Activated T-cell treated with anti-CD3 and anti-CD28 coated beads for 24 hours (primary cell): ENCODE measurements at places on chromosomes 3 and 15.

DNA sequence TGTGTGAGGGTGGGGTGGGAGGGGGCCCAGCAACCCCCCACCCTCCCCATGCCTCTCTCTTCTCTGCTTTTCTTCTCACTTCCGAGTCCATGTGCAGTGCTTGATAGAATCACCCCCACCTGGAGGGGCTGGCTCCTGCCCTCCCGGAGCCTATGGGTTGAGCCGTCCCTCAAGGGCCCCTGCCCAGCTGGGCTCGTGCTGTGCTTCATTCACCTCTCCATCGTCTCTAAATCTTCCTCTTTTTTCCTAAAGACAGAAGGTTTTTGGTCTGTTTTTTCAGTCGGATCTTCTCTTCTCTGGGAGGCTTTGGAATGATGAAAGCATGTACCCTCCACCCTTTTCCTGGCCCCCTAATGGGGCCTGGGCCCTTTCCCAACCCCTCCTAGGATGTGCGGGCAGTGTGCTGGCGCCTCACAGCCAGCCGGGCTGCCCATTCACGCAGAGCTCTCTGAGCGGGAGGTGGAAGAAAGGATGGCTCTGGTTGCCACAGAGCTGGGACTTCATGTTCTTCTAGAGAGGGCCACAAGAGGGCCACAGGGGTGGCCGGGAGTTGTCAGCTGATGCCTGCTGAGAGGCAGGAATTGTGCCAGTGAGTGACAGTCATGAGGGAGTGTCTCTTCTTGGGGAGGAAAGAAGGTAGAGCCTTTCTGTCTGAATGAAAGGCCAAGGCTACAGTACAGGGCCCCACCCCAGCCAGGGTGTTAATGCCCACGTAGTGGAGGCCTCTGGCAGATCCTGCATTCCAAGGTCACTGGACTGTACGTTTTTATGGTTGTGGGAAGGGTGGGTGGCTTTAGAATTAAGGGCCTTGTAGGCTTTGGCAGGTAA is 8.1 kb downstream of the FAM131A start:
- no peak for DNase-seq

- no peak for DNase-seq
Observed at GRCh38 chr15:98775498-98776230, 127.3 kb downstream of the IGF1R start.

GRCh38 chr15:66760097-66760967 is 58.3 kb downstream of the SMAD6 start:
- DNase-seq: no peak

DNA sequence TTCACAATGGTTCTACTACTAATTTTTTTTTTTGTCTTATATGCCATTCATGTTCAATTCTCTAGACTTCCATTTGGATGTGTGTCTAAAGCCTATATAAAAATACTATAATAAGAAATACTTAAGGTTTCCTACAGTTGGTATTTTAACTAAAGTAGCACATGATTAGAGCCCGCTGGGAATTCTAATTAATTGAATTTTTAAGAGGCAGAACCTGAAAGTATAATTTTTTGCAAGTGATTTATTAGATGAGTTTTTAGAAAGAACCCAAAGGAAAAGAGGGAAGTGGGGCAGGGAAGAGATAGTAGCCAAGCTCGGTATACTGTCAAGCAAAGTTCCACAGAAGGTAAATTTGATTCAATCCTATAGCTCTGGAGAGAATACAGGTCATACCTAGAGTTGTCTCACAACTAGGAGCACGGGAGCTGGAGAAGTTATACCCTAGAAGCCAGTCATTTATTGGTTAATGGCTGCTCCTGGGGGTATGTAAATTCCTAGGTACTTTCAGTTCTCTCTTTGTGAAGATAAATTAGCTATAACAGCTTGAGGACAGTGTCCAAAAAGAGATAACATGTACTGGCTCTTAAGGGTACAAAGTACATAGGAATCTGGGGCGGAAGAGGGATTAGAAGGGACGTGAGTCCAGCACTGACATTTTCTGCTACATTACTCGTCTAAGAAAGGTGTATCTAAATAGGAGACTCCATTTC is 225.6 kb downstream of the CNTN6 start:
- DNase-seq: no peak

- DNase-seq: peak; percentile 46
Observed at GRCh38 chr15:60798821-60799220, 319.9 kb upstream of the ICE2 start.

GRCh38 chr15:101194546-101195125 is 57.2 kb downstream of the CHSY1 start:
- no peak for DNase-seq

GRCh38 chr3:144687862-144688261 is 716.2 kb downstream of the DIPK2A start:
- no peak for DNase-seq

DNA sequence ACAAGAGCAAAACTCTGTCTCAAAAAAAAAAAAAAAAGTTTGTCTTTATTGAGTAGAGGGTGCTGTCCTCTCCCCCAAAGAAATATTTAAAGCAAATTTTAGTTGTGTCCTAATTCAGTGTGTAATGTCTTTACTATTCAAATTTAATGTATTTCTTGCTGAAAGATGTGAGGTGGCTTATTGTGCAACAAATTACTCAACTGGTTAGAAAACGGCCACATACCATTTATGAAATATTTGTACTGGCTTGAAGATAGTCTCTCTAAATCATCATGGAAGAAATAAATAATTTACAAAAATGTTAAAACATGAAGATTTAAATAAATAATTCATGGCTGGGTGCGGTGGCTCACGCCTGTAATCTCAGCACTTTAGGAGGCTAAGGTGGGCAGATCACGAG is 63.0 kb downstream of the SLTM start:
- DNase-seq: no peak

DNA sequence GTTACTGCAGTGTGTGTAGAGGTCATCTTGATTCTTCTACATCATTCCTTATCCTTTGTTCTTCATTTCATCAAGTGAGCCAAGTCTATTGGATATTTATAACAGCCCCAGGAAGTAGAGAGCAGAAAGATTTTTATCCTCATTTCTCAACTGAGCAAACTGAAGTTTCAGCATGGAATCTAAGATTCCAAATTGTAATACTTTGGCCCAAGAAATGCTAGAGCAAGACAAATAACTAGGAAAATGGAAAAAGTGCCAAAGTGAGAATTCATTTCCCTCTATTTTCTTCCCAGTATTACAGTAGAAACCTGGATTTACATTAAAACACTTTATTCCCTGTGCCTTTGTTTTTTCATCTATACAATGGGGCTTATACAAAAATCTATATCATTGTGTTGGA is 346.8 kb downstream of the ARPP21 start:
- no peak for DNase-seq

GRCh38 chr3:81958972-81959640 is 197.7 kb upstream of the GBE1 start:
- DNase-seq: no peak

- no peak for DNase-seq
Observed at GRCh38 chr3:10653866-10654611, 148.7 kb upstream of the ATP2B2 start.

GRCh38 chr15:22951381-22952280 is 28.5 kb downstream of the CYFIP1 start:
- DNase-seq: no peak

DNA sequence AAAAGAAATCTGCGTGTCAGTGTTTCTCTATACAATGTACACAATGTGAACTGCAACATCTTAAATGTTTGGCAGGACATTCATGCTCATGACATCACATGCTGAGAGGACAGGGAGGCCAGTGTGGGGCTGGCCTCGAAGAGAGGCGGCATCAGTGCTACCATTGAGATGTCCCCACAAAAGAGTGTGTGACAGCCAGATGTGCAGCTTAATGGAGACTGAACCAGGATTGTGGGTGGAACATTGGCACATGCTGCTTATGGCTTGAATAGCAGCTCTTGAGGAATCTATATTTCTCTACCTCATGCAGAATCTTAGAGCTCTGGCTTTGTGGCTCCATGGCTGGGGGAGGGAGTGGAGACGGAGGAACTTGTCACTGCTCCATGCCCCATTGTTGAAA is 18.5 kb downstream of the CLDN11 start:
- no peak for DNase-seq

DNA sequence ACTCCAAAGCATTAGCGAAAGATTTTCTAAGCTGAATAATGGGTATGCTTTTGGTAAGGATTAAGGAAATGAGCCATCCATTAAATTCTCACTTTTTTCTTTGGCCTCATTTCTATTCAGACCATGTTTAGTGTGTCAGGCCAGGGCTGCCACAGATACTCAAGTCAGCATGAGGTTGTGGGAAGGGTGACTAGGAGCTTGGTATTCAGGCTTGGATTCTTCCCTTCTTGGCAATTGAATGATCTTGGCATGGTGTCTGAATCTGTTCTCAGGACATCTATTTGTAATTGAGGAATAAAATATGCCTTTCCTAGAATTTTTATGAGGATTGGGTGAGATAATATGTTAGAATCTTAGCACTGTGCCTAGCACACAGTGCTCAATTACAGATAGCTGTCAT is 11.2 kb downstream of the CCNB2 start:
- DNase-seq: no peak
